ENCODE measurements at places on chromosomes 13 and 19.

DNA sequence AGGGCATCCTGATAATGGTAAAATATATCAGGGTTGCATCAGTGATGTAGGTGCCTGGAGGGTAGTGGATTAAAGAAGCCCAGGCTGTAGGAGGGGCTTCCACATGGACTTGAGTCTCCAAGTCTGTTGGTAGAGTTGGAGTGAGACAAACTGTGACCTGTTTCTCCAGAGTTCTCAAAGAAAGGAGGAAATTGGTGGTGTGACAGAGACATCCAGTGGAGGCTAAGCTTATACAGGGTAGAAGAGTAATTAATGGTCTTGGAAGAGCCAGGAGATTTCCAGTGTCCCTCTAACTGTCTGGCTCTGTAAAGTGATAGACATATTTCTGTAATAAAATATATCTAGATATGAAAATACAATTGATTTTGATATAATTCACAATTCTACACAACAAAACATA lies 61.1 kb downstream of the GPC5 start:
- DNase-seq, result no peak

DNA sequence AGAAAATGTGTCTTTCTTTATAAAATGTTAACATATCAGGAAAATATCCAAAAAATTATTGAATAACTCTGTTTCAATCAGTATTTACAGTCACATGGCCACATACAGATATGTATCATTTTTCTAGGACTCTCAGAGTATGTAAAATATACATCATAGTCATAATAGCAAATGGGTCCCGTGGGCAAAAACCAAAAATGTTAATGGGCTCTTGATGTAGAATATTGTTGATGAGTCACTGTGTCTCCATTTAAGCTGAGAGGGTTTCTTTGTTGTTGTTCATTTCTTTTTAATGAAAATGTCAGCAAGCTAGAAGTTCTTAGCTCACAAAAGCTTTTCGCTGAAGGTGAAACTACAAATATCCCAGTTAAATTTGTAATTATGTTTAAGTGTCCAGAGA lies 1713.1 kb upstream of the PCDH20 start:
- DNase-seq, result no peak

DNA sequence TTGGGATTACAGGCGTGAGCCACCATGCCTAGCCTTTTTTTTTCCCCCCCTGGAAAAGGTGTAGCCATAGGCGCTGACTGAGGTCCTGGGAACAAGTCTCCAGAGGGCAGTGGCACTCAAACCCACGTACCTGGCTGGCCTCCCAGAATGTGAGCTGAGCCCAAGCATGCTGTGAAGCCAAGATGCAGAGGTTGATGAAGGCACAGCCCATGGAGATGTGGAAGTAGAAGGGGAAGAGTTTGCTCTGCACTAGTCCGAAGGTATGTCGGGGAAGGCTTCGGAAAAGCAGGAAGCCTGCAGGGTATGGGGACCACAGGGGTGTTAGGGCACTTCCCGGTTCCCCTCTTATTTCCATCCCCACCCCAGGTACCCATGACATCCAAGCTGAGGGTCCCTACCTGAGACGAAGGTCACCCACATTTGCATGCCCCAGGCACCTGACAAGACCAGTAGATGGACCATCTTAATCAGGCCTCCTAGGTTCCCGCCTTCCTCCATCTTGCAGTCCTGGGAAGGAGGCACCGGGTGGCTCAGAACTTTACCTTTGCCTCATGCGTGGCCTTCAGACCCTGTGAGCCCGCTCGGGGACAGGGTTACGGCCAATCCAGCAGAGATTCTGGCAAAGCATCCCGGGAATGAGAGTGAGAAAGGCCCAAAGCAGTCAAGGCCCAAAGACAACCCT lies 805 bp downstream of the TMEM205 start:
- DNase-seq, result no peak

GRCh38 chr13:100525453-100526317 lies 62.9 kb downstream of the GGACT start:
- DNase-seq, result no peak

DNA sequence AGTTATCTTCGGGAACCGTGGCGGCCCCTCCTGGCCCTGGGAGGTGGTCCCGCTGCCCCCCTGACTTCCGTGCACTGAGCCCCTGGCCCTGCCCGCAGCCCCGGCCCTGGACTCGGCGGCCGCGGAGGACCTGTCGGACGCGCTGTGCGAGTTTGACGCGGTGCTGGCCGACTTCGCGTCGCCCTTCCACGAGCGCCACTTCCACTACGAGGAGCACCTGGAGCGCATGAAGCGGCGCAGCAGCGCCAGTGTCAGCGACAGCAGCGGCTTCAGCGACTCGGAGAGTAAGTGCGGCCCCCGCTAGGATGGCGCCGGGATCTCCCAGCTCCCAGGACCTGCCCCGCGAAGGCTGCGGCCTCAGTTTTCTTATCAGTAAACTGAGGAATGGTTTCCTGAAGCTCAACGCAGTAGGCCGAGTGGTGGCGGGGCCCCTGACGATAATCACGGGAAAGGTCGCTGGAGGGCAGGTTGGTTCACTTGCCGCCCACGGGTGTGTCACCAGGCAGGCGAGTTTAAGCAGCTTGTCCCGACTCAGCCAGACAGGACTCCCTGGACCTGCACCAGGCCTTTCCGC lies 924 bp downstream of the RGCC start:
- no peak for DNase-seq

DNA sequence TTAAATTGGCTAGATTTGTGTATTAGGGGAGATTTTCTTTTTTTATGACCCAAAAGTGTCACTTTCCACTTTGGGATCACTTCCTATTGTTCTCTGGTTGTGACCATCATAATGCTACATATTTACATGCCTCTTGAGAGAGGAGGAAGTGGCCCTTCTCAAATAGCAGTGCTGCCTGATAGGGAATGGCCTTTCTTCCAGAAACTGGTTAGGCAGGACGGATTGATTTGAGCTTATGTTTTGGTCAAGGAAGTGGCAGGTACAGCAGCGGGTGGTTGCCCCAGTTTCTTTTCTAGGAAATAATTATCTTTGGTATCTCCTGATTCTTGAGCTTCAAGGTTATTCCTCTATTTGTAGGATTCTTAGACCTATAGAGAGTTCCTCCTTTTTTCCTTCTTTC lies 21.9 kb upstream of the WTIP start:
- no peak for DNase-seq

GRCh38 chr19:21482863-21483276 lies 22.5 kb upstream of the ZNF429 start:
- DNase-seq, result no peak

DNA sequence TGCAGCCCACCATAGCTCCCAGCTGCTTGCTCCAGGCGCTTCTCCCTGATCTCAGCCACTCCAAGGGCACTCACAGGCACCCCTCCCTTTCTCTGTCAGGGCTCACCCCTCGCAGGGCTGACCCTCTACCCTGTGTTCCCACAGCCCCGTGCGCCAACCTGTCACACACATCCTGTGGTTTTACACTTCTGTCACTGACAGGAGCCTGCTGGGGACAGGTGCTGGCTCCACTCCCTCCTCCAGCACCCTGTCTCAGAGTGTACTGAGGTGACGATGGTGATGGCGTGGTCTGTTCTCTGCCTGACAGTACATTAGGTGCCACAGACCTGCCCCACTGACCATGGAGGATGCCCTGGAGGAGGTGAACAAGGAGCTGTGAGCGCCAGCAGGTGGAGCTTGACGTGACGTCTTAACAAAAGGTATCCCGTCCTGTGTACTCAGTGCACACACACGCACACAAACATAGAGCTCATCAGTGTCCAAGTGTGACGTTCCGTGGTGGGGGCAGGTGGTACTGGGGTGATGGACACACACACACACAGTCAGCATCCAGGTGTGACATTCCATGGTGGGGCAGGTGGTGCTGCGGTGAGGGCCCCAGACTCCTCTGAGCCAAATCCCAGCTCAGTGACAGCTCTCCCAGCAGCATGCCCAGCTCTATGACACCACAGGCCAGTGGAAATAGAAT lies 20.9 kb downstream of the C19orf44 start:
- DNase-seq, result no peak

- DNase-seq, result no peak
These were observed 207.2 kb upstream of the SPRY2 start for GRCh38 chr13:80547885-80548825.

DNA sequence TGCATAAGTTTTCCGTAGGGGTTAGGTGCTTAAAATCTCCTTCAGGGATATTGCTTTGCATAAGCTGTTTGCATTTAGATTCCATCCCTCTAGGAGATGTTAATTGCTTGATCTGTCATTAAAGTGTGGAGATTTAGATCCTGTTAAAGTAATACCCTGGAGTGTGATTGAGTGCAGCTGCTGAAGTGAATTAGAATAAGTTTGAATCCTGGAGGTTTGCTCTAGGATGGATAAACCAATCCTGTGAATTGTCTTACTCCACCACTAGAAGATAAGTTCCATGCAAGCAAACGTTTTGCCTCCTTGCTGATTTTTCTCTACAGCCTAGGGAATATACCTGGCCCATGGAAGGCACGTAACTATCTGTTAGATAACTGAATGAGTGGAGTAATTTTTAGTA lies 1487.2 kb upstream of the PRR20A start:
- DNase-seq, result no peak

DNA sequence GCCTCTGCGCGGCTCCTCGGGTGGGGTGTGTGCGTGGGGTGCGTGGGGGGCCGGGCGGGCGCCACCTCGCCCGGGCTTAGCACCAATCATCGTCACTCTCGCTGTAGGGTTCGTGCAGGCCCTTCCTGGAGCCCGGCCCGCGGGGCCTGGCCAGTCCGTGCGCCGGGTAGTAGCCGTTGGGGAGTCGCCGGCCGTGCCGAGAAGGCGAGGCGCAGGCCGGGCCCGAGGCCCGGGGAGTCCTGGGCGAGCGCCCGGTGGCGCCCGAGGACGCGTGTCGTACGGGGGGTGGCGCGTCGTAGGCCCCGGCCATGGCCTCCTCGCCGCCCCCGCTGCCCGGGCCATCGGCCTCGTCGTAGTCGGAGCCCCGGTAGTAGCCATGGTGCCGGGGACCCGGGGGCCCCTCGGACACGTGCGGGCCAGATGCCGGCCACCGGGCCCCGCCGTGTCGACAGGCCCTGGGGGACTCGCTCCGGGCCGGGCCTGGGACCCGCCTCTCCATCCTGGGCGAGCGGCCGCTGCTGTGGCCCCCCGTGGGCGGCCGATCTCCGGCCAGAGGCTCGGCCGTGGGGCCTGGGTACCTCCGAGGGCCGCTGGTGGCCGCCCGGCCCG lies 57.1 kb downstream of the IER2 start:
- DNase-seq, result peak; percentile 42

GRCh38 chr19:10505583-10506229 lies 2.5 kb upstream of the KEAP1 start:
- no peak for DNase-seq

GRCh38 chr13:93726173-93726957 lies 499.8 kb downstream of the GPC6 start:
- DNase-seq, result no peak

GRCh38 chr13:73740666-73741065 lies 393.5 kb downstream of the KLF12 start:
- no peak for DNase-seq

- DNase-seq, result no peak
These were observed 465.1 kb upstream of the PCDH20 start for GRCh38 chr13:61880578-61881283.

- DNase-seq, result peak; percentile 55
These were observed 67.1 kb upstream of the KPNA3 start for GRCh38 chr13:49859560-49859959.

DNA sequence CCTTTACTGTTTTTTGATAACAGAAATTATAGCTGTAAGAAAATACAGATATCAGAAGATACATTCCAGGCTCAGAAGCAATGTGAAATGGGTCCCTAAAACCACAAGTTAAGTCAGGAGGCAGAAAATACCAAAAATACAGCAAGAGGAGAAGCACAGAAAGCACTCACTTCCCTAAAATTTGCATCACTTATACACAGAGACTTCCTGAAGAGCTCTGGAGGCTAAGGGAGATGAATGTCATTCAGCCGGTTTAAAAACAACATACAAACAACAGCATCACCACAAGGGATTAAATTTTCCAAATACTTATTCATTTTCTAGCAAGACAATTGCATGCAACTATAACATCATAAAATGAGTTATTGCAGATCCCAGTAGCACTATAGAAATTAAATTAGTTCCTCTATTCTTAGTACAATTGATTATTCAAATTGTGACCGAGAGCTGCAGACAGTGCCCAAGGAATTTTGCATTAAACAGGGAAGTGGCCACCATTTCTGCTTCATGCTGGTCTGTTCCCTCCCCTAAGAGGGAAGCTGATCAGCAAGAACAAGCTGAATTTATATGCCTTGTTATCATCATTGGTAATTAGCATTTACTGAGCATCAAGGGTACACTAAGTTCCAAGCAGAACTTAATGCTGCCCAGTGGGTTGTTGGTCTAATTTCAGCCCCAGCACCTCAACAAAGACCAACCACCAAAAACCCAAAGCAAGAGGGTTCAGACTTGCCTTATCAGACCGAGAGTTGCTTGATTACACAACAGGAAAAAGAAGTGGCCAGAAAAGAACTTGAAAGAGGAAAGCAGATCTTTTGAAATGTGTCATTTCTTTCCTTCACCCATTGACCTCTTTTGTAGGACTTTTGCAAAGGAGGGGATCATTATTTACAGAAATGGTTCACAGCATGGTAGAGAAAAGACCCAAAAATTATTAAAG lies 140.7 kb downstream of the KCTD12 start:
- no peak for DNase-seq

DNA sequence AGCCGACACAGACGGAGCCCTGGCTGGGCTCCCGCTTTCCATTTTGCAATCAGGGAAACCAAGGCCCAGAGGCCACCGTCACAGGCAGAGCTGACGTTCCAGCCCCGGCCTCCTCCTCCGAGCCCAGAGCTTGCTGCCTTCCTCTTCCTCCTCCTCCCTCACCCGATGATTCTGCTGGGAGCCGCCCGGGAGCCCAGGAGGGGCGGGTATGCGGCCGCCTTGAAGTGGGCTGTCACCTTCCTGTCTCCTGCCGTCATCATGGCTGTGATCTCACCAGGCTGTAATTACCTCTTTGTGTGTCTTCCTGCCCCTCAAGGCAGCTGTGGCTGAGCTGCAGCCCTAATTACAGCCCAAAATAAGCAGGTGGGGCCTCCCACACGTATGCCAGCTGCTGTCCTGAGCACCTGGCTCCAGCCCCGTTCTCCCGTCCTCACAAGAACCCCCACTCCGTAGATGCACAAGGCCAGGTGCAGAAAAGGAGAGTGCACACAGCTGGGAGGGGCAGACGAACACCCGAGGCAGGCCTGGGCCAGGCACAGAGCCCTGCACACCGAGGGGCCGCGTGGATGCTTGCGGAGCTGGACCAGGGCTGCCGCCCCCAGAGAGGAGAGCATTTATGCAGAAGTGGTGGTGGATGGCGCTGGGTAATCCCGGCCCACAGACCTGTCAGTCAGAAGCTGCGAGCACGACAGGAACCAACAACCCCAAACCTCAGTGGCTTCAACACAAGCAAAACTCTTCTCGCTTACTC lies 4.0 kb downstream of the TPGS1 start:
- no peak for DNase-seq

GRCh38 chr19:37719111-37719926 lies at the start of gene ZNF607:
Gene ZNF607, minus strand, starts transcription at chr19:37719761. Its CDS starts 8,143 bp downstream, at chr19:37711618.
- DNase-seq, result peak; percentile 95

DNA sequence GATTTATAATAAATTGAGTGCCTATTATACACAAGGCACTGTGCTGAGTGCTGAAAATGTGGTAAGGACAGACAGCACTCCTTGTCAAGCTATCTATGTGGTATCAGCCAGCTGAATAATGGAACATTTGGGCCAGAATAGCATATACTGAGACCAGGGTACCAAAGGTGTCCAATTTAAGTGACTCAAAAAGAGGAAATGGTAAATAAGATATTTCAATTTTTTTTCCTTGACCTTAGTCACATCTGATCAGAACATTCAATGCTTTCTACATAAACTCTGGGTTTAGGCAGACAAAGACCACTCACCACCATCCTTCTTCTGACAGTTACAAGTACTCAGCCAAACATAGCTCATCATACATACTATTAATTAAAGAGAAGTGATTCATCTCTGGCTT lies 43.2 kb downstream of the RCBTB2 start:
- DNase-seq, result no peak
